ENCODE measurements at places on chromosomes 3 and 15.

GRCh38 chr3:77571971-77572715 lies 532.2 kb downstream of the ROBO2 start:
- no peak for DNase-seq

DNA sequence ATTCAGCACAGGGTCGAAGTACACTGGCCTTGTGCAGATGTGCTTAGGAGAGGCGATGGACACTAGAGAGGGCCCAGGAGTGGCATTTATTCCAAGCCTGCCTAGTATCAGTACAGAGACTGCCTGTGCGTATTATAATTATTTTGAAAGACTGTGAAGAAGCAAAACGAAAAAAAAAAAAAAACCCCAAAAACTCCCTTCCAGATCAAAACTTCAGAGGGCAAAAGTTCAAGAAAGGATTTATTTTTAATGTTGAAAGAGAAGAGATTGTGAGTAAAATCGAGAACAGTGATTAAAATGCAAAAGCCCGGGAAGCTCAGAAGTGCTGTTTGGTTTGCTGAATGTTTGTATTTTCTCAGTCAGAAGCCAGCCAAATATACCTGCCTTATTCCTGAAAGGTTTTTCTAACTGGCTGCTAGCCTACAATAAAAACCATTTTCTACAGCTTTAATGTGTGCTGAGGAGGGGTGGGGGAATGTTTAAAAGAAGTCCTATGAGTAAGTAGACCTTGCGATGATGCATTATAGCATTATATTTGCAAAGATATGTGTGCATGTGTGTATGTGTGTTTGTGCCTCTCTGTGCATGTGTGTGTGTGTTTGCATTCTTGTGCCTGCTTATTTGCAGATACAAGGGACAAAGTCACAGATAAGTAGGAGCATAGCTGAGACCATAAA lies 19.3 kb upstream of the LZTFL1 start:
- no peak for DNase-seq

- no peak for DNase-seq
These were observed 33.3 kb downstream of the CA12 start for GRCh38 chr15:63348392-63348791.

DNA sequence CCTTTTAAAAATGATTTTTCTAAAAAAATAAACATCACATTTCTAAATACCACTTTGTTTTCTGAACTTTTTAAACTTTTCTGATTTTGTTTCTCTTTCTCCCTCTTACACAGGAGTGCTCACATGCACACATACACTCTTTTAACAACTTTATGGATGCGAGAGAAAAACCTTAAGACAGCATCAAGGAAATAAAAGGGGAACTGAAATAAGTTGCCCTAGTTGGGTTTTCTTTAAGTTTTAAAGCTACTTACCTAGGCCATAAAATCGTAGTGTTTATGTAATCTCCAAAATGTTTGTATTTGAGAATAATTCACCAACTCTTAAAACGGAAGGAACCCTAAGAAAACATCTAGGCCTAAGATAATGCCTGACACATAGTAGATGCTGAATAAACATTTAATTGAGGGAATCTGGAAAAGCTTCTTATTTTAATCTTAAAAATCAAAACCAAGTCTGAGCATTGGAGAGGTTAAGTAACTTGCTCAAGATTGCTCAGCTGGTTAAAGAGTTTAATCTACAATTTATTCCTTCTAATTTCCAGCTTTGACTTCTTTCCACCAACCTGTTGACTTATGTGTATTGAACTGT lies 1.2 kb upstream of the BBX start:
- no peak for DNase-seq

GRCh38 chr3:37662785-37663184 lies 198.9 kb upstream of the CTDSPL start:
- no peak for DNase-seq

GRCh38 chr15:60118146-60118545 lies 114.0 kb downstream of the FOXB1 start:
- DNase-seq: no peak

DNA sequence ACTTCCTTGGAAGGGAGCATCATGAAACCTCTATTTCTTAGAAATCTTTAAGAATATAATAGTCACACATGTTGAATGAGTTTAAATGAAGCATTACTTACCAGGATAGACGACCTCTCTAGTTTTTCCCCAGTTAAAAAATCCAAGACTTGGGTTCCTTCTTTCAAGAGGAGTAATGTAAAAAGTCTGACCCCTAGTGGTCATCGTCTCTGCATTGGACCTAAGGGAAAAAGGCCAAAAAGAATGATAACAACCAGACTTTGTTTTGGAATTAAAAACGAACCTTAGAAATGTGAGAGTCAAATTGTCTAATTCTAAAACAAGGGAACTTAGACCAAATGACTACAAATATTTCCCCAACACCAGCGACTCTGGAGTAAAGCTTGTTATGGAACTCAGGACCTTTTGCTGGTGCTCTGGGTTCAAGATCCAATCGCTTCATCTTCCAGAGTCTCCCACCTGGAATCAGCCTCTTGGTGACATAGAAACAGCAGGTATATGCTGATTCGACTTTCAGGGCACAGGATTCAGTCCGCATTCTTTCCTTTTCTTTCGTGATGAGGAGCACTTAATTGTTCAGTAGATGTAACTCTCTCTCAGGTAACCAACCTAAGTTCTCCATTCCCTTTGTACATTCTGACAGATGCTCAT lies 214.8 kb upstream of the TPRG1 start:
- no peak for DNase-seq

GRCh38 chr15:69076756-69077155 lies 62.3 kb downstream of the NOX5 start:
- DNase-seq: no peak

DNA sequence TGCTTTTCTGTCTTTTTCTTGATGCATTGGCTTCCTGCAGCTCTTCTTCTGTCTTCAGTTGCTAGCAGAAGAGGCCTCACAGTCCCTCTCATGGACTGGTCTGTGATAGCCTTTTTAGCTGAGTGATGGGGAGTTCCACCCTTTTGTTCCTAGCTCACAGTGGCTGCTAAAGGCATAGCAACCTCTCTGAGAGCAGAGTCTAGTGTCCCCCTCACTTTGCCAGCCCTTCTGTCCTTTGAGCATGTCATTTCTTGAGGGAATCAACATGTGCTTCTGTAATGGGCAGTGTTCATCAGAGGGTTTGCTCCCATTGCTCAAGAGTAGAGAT lies 44.4 kb downstream of the GAP43 start:
- no peak for DNase-seq

GRCh38 chr3:40920041-40920440 lies 279.3 kb upstream of the CTNNB1 start:
- DNase-seq: no peak

GRCh38 chr3:165343185-165343584 lies 147.0 kb upstream of the SLITRK3 start:
- DNase-seq: no peak
